Activated B cell treated with CpG ODN at 0.5 μM for 24 hours (primary cell): ENCODE measurements at places on chromosomes 11 and 22. TPM values are rescaled to one million over a fixed set of nuclear protein-coding genes. Genes with fewer than 3 reads are reported as not detected.

- no peaks in the 10 kb centered on the region for H3K27me3 ChIP-seq
- H3K27ac ChIP-seq: no peak overlapping the region
- no peaks in the 10 kb centered on the region for H3K4me1 ChIP-seq
- H3K4me3 ChIP-seq: no peak overlapping the region
Observed at GRCh38 chr11:87859636-87860035, 315.6 kb downstream of the RAB38 start.

The GP1BB gene
- total RNA-seq: not detected in 2 replicates

- no peak overlapping the region for H3K27ac ChIP-seq
- DNase-seq: no peak
- H3K4me3 ChIP-seq: no peak overlapping the region
- H3K4me1 ChIP-seq: no peaks in the 10 kb centered on the region
Observed at GRCh38 chr11:32310214-32310601, 125.1 kb downstream of the WT1 start.

The SSH3 gene
- 5.1 and 7.7 TPM in 2 replicates for total RNA-seq

The INSC gene
- total RNA-seq: not detected in 2 replicates

- no peaks in the 10 kb centered on the region for H3K36me3 ChIP-seq
- H3K27ac ChIP-seq: no peak overlapping the region
- H3K27me3 ChIP-seq: peaks cover 9% of the 10 kb centered on the region
Observed at GRCh38 chr11:122724520-122724919, 69.0 kb downstream of the UBASH3B start.

The P2RY6 gene
- 0.22 TPM in 1 of 2 replicates, not detected in the other for total RNA-seq

- no peaks in the 10 kb centered on the region for H3K36me3 ChIP-seq
- no peak overlapping the region for H3K27ac ChIP-seq
- no peaks in the 10 kb centered on the region for H3K4me1 ChIP-seq
- DNase-seq: no peak
- no peak overlapping the region for H3K4me3 ChIP-seq
Observed at GRCh38 chr11:100592619-100593260, 94.3 kb upstream of the ARHGAP42 start.

The SUSD2 gene
- total RNA-seq: 0.39 and 0.93 TPM in 2 replicates
